ENCODE measurements at places on chromosomes 5 and 9.
A peak's percentile ranks its signal among the peaks of the same experiment; 100 is the strongest.

- DNase-seq = no peak
These were observed 550.3 kb upstream of the DMAC1 start for GRCh38 chr9:8349901-8350300.

DNA sequence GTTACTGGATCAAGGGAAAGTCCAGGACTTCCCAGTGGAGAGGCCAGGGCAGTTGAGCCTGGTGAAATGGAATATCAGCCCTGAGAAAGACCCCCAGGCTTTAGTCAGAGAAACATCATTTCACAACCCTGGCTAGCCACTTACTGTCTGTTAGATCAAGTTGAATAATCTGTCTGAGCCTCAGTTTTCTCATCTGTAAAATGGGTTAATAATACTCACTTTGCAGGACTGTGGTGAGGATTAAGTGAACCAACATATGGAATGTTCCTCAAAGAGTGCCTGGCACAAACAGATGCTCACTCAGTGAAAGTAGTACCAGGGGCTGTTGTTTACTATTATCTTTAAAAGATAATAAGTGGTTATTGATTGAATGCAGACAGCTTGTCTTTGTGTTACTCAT, 110.5 kb downstream of the SV2C start:
- no peak for DNase-seq

GRCh38 chr5:96283589-96283988, 149.5 kb downstream of the PCSK1 start:
- DNase-seq = no peak

- no peak for DNase-seq
These were observed 954.1 kb upstream of the COX7C start for GRCh38 chr5:85663708-85664031.

- DNase-seq = no peak
These were observed 286.0 kb upstream of the DAP start for GRCh38 chr5:11047030-11047429.

- no peak for DNase-seq
These were observed 94.3 kb upstream of the EQTN start for GRCh38 chr9:27391040-27391895.

- no peak for DNase-seq
These were observed 23.8 kb downstream of the PHAX start for GRCh38 chr5:126624534-126624933.

DNA sequence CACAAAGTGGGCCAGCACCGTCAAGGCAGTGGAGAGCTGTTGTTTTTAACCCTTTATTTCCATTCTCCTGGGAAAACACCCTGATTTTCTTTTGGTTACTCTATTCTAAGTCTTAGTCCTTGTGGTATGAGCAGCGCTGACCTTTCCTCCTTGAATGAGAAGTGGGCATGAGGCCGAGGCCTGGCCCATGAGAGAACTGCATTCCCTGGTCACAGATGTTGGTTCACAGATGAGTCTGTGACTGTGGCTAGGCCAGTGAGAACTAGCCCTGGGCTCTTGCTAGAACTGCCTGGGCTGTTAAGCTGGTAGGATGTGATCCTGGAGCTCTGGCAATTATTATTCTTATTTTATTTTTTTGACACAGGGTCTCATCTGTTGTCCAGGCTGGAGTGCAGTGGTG, 71.7 kb upstream of the KLF9 start:
- no peak for DNase-seq

- peak; percentile 60 for DNase-seq
These were observed 933 bp upstream of the TGFBR1 start for GRCh38 chr9:99103901-99104458.

- DNase-seq = no peak
These were observed 52.3 kb upstream of the RARS1 start for GRCh38 chr5:168434001-168434400.

- no peak for DNase-seq
These were observed 93.2 kb downstream of the PAX5 start for GRCh38 chr9:36940881-36941280.

DNA sequence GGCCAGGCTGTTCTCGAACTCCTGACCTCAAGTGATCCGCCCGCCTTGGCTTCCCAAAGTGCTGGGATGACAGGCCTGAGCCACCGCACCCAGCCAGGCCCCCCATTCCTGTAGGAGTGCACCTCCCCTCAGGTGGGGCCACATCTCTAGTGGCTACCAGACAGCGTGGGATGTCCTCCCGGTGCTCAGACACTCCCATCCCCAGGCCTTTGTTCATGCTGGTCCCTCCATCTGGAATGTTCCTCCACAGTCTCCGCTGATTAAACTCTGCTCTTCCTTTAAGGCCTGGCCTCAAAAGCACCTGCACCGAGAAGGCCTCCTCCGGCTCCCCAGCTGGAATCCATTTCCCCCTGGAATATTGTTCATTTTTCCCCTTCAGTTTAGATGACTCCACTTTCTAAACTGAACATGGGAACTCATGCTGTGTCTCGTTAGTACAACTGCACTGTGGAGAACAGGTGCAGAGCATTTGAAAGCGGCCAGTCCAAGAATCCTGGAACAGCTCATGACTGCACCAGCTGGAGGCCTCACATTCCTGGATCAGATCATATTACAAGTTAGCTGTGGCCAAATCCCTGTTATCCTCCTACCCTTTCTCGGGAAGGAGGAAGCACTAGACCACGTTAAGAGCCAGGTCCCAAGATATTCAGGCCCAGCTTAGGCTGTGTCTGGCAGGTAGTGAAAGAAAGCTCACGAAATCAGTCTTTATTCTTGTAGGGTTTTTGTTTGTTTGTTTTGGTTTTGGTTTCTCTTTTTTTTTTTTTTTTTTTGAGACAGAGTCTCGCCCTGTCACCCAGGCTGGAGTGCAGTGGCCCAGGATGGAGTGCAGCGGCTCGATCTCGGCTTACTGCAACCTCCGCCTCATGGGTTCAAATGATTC, 10.8 kb upstream of the PRRC2B start:
- peak; percentile 79 for DNase-seq

DNA sequence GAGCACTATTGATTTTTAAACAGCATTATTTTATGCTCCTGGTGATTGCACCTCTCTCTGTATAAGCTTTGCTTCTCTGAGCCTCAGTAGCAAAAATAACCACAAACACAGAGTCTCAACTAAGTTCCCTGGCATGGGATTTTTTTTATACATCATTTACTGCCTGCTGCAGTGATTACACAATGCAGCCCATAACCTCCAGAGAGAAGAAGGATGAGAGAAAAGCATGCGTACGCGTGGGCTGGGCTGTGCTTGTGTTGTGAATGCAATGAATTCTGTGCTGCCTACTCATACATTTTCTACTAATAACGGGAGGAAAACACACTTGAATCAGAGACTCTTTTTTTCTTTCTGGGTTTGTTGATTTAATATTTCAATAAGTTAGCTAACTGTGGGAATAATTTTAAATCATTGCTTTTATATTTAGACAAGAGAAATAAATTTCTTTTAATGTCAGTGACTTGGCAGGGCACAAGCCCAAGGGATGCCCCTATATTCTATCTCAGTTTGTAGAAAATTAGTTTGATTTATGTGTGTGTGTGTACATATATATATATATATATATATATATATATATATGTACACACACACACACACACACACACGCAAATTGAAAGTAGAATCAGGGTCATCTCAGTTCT, 351.5 kb downstream of the MED10 start:
- DNase-seq = no peak

DNA sequence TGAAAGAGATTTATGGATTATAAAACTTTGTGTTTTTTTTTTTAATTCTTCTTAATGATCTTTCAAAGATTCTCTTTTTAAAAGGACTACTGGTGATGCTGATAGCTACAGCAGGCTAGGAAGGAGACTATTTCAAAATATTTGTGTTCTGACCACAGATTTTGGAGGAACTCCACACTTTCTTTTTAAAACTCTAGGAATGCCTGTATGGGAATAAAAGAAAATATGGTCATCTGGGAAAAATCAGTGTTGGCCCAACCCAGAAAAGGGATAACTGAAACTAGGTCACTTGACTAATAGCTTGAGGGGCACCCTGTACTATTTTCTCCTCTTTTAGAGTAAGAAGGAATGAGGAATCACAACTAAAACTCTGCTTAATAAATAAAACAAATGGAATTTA, 97.6 kb upstream of the ADAMTS19 start:
- peak; percentile 28 for DNase-seq

DNA sequence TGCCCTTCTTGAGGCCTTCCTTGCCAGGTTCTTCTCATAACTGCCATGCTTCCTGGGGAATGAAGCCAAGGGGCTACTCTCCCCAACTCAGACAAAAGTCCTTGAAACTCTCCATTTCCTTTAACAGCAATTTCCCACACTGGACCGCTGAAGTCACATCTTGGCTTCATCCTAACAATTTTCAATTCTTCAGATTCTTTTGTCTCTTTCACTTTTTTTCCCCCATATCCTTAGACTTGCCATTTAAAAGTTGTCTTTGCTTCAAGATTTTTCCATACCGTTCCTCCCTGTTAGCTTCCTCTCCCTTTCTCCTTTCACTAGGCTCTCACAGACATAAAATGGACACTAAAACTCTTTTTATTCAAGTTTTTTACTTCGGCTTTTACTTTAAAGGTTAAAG, 93.1 kb upstream of the ITGA1 start:
- DNase-seq = no peak
